HCT116 (cell line): ENCODE measurements at places on chromosomes 2 and 18.
A peak's percentile ranks its signal among the peaks of the same experiment; 100 is the strongest.

GRCh38 chr2:191758518-191759507 lies 80.9 kb downstream of the NABP1 start:
- DNase-seq, result peak; percentile 76

DNA sequence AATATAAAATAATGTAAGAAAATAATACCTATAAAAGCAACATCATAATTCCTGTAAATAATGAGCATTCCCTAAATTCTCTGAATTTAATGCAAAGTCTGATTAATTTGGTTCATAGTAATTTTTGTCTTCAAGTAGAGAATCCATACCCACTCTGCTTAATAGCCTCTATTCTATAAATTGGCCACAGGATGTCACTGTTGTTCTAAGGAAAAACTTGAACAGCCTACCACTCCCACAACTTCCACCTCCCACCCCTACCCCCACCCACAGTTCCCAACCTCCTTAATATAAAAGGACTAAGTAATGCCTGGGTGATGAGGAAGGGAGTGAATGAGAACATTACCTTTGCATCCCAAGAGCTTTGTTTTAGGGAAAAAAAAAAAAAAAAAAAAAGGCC lies 27.2 kb upstream of the BBS5 start:
- DNase-seq, result peak; percentile 43

DNA sequence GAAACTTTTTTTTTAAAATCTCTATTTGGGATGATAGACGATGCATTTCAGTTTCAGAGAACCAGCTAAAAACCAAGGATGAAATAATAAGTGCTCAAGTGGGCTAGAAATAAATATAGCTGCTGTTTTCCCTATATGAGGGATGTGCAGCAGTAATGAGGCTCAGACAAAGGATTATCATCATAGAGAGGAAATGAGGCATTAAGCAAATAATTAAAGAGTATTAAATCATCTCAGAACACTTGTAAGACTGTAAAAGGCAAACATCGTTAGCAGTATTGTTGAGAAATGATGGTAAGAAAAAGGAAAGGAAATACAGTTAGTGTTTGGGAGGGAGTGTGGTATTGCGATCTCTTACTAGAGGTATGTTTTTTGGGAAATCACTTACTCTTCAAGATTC lies 233.5 kb downstream of the TGIF1 start:
- DNase-seq, result no peak

DNA sequence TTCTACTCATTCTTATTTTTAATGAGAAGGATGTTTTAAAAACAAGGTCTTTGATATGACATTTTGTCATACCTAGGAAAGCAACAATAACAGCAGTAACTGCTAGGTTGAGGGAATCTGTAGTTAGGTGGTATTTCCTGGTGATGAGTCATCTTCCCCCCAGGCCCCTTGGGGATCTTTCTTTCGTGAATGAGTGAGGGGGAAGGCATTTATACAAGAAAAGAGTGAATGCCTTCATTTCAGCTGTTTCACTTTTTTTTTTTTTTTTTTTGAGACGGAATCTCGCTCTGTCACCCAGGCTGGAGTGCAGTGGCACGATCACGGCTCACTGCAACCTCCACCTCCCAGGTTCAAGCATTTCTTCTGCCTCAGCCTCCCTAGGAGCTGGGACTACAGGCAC lies 108.6 kb downstream of the MAP4K4 start:
- peak; percentile 16 for DNase-seq

DNA sequence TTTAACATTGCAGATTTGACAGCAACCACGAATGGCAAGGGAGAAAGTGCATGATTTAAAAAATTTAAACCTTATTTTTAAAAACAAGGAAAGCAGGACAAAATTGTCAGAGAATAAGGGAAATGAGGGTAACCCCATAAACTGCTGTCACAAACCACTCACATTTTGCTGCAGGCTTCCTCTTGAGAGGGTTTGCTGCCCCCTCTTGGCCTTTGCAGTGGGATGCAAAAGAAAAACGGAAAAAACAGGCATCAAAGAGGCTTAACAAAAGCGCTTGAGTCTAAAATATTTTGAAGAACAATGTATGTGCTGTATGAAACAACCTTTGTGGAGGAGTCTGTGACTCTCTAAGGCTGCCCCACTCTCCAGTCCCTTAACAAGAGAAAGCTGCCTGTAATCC lies 91.6 kb downstream of the TMX3 start:
- peak; percentile 16 for DNase-seq

- DNase-seq, result no peak
Measured at GRCh38 chr18:46810481-46811000, 53.7 kb upstream of the ST8SIA5 start.

GRCh38 chr2:36165132-36165531 lies 190.4 kb upstream of the CRIM1 start:
- DNase-seq, result no peak

GRCh38 chr18:32851936-32852335 lies 79.1 kb upstream of the KLHL14 start:
- DNase-seq, result no peak

DNA sequence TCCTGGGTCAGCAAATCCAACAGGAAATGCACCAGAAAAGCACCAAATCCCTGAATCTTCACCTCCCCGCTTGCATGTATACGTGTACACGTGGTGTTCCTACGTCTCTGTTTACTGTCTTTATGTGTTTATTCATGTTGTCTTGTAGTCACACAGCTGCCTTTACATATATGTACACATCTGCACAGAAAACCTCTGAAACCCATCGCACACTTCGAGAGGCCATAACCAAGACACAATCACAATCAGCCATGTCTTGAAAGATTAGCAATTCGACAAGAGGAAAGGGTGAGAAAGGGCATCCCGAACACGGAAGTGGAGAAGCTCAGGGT lies 98.1 kb downstream of the PLB1 start:
- no peak for DNase-seq

DNA sequence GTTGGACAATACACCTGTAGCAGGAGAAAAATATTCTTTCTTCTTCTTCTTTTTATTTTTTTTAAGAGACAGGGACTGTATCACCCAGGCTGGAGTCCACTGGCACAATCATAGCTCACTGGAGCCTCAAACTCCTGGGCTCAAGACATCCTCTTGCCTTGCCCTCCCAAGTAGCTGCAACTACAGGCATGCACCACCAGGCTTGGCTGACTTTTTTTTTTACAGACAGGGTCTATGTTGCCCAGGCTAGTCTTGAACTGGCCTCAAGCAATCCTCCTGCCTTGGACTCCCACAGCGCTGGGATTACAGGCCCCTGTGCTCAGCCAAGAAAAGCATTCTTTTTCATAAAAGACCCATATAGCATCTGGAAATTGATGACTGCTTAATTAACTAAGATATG lies 17.1 kb upstream of the ARHGAP28 start:
- DNase-seq, result no peak

DNA sequence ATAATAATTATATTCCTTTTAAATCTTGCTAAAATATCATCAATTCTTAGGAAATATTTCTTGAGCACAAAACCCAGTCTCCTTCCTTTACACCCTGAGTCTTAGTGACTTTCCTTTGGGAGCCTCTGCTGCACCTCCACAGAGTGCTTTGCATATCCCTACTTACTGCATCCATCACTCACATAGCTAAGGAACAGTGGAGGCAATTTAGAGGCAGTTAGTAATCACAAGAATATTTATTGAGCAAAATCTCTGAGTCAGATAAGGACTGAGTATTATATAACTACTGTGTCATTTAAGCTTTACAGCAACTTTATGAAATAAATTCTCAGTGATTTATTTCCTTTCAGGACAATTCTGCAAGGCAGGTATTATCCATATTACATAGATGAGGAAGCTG lies 327.7 kb downstream of the TMX3 start:
- DNase-seq, result no peak

- DNase-seq, result no peak
Measured at GRCh38 chr18:27278131-27278530, 93.0 kb upstream of the CHST9 start.

GRCh38 chr2:157349949-157350515 lies 24.4 kb upstream of the ERMN start:
- DNase-seq, result no peak

DNA sequence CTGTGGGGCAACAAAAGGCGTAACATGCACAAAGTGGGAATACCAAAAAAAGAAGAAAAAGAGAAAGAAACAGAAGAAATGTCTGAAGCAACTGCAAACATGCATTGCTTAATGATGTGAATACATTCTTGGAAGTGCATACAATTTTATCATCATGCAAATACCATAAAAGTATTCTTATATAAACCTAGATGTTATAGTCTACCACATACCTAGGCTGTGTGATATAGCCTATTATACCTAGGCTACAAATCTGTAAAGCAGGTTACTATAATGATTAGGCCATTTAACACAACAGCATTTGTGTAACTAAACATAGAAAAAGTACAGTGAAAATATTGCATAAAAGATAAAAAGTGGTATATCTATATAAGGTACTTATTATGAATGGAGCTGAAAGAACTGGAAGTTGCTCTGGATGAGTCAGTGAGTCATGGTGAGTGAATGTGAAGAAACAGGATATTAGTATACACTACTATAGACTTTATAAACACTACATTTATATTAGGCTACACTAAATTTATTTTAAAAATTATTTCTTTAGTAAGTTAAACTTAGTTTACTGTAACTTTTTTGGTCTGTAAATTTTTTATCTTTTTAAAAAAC lies 319.4 kb upstream of the KCNH7 start:
- no peak for DNase-seq

DNA sequence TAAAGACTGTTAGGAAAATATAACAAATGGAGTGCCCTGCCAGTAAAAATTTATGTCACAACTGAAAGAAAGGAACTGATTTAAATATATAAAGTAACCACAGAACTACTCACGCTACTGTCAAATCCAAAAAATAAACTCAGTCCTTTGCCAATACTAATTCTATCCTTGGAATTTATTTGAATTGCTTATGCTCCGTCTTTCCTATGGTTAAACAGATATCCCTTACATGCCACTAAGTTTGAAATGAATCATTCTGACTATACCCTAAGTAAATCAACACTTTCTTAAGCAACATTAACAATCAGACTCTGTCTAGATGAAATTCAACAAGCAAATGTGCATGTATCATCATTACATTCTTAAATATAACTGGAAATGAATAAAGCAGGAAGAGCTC lies 9.8 kb downstream of the HNRNPLL start:
- no peak for DNase-seq

DNA sequence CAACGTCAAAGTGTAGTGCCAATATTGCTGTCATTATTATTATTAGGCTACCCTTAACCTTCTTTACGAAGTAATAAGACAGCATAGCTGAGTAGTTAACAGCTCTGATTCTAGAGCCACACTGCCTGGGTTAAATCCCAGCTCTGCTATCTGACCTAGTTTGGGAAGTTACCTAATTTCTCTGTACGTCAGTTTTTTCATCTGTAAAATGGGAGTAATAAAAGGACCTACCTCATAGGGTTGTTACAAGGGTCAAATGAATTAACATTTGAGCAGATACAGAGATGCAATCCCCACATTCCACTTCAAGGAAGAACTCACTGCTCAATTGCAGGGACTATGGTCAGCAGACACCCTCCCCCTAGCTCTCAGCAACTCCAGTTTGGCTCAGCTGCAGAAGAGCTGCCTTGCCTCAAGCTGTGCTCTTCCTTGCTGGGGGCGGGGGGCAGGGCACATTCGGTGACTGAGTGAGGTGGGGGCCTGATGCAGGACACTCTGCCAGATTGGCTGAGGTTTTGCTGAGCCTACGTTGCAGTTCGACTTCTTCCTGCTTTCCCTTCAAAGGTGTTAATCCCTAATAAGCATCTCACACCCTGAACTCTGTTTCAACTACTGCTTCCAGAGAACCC lies 11.0 kb upstream of the LGALSL start:
- no peak for DNase-seq

DNA sequence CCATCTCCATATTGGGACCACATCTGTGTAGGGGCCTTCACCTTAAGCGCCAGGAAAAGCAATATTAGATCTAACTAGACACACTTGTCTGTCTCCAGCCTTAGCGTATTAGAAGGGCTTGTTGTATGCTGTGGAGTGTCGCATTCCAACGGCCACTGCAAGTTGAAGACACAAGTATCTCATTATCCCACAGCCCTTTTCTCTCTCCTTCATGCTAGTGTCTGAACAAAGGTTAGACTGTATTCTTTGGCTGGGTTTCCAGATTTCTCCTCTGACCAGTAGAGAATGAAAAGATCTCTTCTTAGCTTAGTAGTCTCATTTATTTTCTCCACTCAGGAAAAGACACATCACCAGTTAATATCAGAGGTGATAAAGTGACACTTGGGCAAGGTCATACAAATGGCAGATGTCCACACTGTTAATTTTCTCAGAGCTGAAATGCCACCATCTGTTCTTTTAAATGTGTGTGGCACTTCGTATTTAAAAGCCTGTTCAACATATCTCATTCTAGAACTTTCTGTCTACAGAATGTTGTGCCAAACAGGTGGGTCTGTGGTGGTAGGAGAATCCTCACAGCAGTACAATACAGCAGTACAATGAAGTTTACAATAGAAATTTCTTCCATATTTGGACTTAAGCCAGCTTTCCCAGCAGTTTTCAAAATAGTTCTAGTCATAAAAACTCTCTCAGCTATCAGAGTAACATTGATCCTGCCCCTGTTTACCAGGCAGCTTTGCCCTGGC lies 94.0 kb upstream of the ITGA6 start:
- no peak for DNase-seq

DNA sequence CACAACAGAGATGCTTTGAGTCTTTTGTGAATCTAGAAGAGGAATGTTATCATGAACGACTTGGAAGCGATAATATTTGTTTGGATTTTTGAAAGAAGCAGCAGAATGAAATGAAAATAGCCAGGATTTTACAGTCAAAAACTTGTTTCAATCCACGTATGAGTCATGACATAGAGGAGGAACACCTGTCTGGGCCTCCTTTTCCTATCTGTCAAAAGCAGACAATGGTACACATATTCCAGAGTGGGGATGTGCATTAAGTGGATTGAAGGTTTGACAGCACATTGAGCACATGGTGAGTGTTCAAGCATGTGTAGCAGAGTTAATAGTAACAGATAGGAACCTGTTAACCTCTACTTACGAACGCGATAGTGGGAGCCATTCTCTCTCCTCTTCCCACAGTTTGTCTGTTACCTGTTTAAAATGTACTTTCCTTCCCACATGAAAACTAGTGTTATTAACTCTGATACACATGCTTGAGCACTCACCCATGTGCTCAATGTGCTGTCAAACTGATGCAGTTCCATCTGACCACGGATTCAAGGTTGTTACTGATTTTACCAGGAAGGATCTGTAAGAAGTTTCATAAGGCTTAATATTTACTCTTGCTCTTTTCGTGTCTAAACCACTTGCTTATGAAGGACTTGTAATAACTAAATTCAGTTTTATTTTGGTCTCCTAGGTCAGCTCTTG lies 863.4 kb upstream of the SOX11 start:
- no peak for DNase-seq
